ENCODE measurements at places on chromosomes 5 and 9.
A peak's percentile ranks its signal among the peaks of the same experiment; 100 is the strongest.

- DNase-seq, result no peak
Observed at GRCh38 chr5:116942622-116943021, 368.0 kb upstream of the SEMA6A start.

DNA sequence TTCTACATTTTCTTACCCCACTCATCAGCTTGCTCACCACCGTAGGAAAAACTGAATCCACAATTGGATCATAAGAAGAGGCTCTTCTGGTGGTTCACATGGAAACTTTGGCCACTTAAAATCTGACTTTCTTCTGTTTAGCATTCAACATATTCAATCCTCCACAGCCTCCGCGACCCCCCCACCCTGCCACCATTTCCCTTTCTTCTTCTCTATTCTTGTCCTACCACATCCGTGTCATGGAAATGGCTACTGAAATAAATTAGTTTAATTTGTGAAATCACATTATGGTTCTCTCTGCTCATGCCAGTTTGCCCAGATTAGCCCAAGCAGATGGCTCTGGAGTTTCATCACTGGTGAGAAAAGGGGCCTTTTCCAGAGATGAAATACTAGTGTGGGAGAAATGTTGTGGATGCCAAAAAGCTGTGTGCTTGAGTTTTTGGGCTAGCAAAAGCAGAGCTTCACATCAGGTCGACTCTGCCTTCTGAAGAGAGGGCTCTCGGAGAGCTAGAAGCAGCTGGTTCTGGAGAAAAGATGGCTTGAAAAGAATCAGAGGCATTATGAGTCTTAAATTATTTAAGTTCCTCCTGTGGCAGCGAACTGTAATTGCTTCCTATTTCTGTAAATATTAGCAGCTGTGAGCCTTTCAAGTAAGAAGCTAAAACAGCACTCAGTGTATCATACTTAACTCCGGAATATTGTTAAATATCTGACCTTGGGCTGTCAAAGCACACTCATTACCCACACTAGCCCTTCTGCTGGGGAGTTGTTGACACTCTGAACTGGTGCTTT lies 107.1 kb downstream of the MAT2B start:
- DNase-seq, result no peak

GRCh38 chr9:11962327-11962726 lies 730.9 kb upstream of the TYRP1 start:
- DNase-seq, result no peak

- no peak for DNase-seq
Observed at GRCh38 chr5:147753765-147754164, 28.8 kb downstream of the JAKMIP2 start.

- DNase-seq, result no peak
Observed at GRCh38 chr9:87611776-87612175, 114.1 kb downstream of the DAPK1 start.

GRCh38 chr9:120507936-120508510 lies 71.9 kb downstream of the CDK5RAP2 start:
- DNase-seq, result no peak

DNA sequence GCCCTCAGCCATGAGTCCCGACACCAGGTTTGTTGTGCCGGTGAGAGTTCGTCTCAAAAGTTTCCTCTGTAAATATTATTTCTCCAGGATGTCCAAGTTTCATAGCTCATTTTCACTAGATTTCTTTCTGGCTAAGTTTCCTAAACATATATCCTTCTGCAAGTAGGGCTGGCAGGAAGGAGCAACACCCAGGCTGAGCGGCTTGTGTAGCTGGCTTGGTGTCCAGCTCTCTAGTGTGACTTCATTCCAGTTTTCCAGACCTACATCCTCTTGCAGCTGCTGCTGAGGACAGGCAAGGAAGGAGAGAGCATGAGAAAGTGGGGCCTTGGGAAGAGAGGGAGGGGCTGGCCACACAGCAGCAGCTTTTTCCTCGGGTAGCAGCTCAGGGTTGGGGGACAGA lies 80.3 kb downstream of the FGF1 start:
- no peak for DNase-seq

- DNase-seq, result no peak
Observed at GRCh38 chr5:73853091-73853490, 227.1 kb downstream of the ARHGEF28 start.

DNA sequence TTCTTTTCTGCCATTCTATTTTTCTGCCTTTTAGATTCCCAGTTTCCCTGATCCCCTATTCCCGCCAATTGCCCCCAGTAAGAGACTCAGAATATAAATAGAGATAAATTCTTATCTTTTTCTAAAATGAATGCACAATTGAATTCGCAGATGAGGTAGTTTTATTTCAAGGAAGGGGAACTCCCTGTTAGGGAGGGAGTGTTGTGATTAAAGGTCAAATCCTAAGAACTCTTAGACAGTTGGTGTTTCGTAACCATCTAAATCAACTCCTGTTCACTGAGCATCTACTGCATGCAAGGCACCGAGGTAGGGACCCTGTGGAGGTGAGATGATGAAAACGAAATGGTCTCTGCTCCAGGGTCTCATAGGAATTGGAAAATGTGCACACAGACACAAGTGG lies 7.7 kb upstream of the MAP3K1 start:
- no peak for DNase-seq

DNA sequence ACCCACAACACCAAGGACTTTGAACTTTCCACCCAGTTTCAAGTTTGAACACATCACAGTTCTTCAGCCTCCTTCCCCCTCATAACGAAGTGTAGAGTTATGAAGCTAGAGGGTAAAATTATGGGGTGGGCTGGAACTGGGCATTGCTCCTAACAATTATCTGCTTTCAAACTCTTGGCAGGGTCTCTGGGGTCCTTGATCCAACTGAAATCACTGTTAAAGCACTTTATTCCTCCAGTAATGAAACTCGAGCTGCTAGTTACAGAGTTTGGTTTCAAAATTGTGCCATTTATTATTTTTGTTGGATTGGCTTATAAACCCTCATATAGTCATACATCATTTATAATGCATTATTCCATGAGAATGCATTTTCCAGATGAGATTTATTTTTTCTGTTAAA lies 158.5 kb downstream of the RGS3 start:
- DNase-seq, result no peak

GRCh38 chr9:120365386-120365785 lies 214.6 kb downstream of the CDK5RAP2 start:
- DNase-seq, result no peak

GRCh38 chr5:62588668-62589067 lies 10.0 kb downstream of the LRRC70 start:
- no peak for DNase-seq

GRCh38 chr9:94164806-94165549 lies 80.7 kb downstream of the PTPDC1 start:
- DNase-seq, result no peak

DNA sequence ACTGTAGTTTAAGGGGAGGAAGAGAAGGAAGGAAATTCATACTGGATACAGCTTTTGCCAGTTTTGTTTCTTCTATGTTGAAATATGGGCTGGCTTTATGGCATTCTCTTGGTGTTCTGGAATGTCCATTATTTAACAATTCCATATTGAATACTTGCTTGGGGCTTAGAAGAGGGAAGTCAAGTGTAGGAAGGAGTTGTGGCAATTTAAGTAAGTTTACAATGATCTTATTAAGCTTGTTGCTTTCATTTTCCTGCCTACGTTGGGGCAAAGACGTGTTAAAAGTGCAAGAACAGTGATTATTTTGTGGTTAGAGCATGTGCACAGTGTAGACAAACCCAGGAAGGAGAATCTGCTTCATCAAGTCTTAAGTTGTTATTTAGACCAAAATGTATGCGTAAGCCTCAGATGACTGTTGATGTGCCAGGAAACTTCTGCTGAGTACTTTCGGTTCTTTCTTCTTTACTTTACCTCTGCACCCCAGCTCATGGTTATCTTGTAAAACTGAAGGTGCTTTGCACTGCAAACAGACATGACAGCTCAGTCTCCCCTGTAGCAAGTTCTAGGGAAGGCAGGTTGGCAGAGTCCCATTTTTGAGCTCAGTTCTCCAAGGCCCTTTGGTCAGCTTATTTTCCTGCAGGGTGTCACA lies 75.8 kb downstream of the F2RL2 start:
- DNase-seq, result peak; percentile 46

DNA sequence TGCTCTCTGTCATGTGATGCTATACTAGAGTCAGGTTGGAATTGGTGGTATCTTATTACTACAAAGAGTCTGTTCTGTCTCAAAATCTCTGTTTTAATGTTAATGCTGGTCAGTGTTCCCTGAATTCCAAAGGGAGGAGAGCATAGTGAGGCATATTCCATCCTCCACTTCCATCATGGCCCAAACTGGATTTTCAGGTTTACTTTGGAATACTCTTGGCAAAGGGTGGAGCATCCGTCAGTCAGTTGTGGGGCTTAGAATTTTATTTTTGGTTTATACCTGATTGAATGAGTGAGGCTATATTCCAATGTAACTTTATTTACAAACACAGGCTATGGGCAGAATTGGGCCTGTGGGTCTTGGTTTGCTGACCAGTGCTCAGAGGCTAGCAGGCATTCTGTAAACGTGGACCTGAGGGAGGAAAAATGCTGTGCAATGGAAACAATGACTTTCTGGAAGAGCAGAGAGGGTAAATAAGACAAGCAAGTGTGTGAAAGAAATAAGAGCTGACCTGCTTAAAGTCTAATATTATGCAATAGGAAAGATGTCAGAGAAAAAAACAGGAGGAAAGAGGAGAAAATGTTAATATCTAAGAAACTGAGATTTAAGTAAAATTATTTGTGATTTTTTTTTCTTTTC lies 106.2 kb upstream of the CLINT1 start:
- no peak for DNase-seq

DNA sequence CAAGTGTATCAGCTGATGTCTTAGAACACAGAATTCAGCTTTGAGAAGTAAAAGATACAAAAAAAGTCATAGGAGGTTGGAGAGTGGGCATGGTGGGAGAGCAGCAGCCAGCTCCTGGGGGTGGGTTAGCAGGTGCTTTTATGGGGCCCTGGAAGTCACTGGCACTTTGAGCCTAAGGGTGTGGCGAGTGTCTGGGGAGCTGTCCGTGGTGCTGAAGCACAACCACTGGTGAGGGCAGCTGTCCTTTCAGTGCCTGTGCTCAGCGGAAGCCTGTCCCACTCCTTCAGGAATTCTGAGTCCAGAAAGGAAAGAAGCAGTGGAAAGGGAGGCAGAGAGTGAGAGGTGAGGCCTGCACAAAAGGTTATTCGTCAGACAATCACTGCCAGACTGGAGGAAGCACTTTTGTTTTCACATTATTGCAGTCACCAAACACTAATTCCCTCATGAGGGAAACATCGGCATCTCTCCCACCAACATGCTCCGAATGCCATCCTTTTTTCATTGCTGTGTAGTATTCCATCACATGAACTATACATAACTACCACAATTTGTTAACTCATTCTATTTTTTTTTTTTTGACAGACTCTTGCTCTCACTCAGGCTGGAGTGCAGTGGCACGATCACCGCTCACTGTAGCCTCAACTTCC lies 59.4 kb upstream of the RAPGEF1 start:
- peak; percentile 60 for DNase-seq
